ENCODE measurements at places on chromosomes 4 and X. TPM values are rescaled to one million over a fixed set of nuclear protein-coding genes. Genes with fewer than 3 reads are reported as not detected.

DNA sequence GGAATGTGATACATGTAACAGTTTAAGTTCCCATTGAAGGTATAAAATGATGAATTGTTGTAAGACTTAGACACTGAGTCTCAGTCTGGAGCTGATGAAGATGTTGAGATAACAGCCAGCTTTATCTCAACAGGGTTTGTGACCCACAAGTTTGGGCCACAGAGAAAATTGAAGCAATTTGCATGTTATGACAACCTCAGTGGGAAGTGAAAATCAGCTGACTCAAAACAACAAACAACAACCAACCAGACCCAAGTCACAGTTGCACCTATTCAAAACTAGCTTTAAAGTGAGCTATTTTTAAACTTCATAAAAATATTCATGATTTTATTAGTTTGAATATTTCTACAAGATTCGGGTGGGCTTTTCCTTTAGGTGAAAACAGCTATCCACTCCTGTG is 8.0 kb downstream of the SFRP2 start:
- DNase-seq, result no peak

GRCh38 chr4:7168106-7168505 is 24.2 kb upstream of the SORCS2 start:
- DNase-seq, result no peak

DNA sequence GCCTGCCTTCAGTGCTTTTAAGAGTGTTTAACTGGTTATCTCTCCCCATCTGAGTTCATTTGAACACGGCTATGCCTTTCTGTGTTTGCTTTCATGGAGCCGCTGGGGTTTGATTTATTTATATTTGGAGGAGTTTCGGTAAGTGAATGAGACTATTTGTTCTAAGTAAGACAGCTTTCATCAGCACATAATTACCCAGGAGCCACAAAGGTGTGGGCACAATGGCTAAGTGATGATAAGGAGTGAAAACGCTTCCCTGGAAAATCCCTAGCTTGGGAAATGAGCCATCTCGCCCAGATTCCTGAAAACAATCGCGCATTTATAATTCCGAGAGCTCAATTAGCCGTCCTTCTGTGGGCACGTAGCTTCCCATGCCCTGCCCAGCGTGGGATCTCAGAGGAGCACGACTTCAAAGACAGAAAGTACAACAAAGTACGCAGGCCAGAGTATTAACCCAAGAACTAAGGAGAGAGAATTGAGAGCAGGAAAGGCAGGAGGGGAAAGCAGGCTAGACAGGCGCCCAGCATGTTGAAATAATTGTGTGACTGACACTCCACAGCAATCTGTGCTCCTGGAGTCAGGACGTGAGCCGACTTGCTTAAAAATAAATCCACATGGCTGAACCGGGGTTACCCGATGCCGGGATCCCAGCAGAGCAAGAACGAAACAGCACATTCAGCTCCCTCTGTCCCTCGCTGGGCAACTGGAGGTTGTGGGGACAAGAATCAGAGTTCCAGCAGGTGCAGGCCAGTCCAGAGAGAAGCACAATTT is 99.0 kb downstream of the DHRSX start:
- peak; percentile 22 for DNase-seq

DNA sequence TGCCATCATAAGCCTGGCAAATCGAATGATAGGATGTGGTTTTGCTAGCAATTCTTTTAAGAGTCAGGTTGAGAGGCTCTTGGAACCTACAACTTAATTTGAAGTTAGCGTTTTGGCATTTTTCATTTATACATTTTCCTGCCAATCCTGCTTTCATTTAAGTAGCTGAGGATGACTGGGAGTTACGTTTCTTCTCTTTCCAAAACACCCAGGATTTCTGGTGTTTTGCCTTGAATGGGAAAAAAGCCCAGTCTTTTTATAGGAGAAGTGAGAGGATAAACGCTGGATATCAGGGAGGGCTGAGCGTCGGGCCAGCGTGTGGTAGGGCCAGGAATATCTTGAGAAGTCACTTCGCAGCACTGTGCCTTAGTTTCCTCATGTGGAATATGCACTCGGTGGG is 174.2 kb upstream of the HAND2 start:
- no peak for DNase-seq

DNA sequence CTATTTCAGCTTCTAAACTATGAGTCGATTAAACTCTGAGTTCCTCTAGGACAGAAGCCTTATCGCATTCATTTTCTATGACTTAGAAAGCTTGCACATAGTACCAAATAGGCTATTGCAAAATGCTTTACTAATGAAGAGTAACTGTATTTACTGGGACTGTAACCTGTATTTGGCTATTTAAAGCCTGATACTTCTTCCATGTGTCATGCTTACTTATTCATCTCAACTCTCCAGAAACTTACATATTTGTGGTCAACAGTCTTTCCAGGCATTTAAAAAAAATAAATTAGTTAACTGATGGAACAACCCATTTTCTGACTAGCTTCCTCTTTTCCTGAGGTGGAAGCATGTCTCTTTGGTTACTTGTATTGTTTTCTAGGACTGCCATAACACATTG is 467.9 kb downstream of the PCDH11X start:
- no peak for DNase-seq

- DNase-seq, result no peak
These were observed 103.2 kb downstream of the AMMECR1 start for GRCh38 chrX:110214684-110215083.

DNA sequence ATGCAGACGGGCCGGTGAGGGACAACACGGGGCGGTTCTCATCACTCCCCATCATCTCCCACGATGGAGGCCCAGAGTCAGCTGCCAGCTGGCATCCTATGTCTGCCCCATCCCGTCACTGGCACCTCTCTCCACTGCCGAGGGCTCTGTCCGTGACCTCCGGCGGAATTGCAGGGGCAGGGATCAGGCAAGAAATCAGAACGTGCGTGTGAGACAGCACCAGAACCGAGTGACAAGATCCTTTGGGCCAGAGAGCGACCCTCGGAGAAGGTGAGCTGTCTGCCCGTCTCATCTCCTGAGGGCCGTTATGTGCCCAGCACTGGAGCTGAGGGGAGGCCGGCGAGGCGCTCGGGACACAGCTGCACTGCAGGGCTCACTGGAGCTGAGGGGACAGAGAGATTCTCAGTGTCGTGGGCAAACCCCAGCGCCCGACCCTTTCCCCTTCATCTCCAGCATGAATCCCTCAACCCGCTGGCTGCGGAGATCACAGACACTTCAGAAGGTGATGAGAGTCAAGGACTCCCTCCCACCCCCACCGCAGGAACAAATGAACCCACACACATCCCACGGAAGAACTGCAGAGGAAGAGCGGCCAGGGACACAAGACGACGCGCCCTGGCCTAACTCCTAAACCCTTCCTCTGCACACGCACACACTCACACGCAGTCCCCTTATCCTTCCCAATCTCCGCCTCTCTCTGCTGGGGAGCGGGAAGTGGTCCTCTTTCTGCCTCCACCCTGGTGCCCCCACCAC is 128.7 kb downstream of the AFAP1 start:
- no peak for DNase-seq

DNA sequence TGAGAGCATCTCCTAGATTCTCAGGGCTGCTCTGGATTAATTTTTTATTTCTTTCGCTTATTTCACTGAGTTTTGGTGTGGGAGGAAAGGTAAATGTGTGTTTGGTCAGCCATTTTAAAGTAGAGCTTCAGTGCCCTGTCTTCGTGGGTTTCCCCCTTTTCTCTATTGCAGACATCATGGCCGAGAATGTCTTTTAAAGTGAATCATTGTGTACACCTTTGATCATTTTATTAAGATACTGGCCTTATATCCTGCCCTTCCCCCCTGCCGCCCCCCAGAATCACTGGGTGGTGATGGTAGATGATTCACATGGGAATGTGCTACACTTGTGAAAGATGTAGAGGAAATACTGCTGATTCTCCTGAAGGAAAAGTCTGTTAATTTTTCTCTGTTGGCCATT is 23.8 kb downstream of the CDKL5 start:
- no peak for DNase-seq

DNA sequence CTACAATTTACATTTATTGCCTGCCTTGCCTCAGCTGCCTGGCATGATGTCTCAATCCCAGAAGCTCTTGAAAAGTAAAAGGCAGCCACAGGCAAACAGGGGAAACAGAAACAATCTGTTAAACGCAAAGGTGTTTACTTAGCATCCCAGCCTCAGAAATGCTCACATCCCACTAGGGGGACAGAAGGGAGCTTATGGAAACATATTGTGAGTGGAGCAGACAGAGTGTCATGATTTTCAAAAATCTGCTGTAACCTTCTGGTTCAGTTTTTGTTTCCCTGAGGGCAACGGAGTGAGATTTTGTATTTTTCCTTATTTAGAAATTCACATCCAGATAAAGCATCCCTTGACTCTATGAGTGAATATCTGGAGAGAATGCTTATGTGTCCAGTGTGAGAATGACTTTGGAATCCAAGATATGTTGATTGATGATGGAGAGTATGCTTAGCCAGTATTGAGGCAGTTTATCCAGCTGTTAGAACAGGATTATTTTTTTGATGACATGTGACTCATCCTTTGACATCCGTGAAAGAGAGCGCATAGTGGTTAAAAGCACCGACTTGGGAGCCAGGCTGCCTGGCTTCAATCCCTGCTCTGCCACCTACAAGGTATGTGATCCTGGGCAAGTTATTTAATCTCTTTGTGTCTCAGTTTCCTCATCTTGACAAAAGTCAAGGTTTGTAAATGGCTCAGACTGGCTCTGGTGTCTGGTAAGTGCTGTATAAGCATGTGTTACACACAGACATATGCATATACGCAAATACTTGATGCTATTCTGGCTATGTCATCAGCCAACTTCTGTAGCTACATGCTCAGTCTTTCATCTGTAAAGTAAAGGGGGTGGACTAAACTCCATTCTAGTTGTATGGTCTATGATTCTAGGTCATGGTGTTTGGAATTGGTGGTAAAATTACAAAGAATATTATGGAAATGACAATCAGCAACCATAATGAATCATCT is 381.2 kb downstream of the RAPGEF2 start:
- DNase-seq, result no peak

Gene TMEM150C
- 11.4 TPM for total RNA-seq

Gene DMP1
- not detected for total RNA-seq

Gene MSMO1
- total RNA-seq, result 10.3 TPM

Measured in heart right ventricle (tissue), 16 donors.